Activated CD4-positive, alpha-beta T cell treated with anti-CD3 and anti-CD28 coated beads for 1 hour (primary cell): ENCODE measurements at places on chromosomes 16 and 17.

- no peak for DNase-seq
These were observed 48.8 kb downstream of the PITPNM3 start for GRCh38 chr17:6507535-6507934.

GRCh38 chr16:54245788-54246453 is 40.7 kb downstream of the IRX3 start:
- no peak for DNase-seq

DNA sequence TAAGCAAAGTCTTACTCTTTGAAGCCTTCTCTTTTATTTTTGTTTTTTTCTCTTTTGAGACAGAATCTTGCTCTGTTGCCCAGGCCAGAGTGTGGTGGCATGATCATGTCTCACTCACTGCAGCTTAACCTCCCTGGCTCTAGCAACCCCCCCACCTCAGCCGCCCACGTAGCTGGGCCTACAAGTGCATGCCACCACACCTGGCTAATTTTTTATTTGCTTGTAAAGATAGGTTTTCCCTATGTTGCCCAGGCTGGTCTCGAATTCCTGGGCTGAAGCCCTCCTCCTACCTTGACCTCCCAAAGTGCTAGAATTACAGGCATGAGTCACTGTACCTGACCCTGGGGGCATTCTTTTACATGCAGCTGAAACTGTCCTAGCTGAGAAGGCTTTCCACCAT is 154.7 kb downstream of the PRKCB start:
- DNase-seq: no peak

DNA sequence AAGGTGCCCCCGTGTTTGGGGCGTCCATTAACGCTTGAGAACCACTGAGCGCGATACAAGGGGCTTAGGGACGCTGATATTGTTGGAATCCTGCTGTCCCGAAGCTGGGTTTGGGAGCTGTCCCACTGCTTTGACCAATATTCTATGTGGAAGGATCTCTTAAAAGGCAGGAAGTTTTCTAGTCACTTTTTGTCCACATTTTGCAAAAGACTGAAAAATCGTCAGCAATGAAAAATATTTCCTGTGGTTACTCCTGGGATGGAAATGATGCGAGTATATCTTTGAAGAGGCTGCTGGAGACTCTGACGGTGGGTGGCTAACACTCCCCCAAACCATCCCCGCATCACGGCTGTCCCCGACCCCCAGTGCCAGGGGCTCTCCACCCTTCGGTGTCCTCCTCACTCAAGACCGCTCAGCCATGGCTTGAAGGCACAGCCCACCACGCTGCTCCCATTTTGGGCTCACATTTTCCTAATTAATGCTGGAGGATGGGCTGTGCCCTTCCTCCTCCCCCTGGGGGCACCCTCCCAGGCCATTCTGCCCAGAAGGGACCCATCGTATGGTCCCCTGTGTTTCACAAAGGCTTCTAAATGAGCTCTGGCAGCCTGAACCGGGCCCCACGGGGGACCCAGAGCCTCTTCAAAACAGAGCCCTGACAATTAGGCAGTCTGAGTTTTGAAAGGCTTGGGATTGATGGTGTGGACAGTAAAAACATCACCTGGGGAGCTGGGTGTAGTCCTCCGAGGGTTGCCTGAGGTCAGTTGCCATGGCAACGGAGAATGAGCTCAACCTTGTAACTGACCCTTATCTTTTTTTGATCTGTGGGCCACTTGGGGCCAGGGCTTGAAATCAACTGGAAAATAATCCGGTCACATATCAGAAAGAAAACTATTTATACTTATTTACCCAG is 158.6 kb downstream of the C16orf78 start:
- no peak for DNase-seq

DNA sequence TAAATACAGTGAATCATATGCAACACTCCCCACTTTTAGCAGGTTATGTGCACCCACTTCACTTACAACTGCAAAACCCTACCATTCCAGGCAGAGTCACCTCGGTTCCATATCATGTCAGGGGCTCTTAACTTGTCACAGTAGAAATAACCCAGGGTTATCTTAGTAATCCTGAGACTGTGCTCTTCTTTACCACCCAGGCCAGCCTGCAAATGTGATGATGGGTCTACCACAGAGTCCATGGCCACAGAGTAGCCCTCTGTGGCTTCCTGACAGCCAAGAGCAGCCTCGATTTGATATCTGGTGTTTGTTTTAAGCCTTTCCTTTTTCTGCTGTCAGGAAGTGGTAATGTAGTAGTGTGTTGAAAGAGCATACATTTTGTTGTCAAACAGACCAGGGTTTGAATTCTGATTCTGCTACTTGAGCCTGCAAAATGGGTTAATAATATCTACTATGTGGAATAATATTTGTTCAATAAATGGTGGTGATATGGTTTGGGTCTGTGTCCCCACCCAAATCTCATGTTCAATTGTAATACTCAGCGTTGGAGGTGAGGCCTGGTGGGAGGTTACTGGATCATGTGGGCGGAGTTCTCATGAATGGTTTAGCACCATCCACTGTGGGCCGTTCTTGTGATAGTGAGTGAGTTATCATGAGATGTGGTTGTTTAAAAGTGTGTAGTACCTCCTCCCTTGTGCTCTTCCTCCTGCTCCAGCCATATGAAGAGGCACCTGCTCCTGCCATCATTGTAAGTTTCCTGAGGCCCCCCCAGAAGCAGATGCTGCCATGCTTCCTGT is 416.5 kb downstream of the UTP18 start:
- DNase-seq: no peak

DNA sequence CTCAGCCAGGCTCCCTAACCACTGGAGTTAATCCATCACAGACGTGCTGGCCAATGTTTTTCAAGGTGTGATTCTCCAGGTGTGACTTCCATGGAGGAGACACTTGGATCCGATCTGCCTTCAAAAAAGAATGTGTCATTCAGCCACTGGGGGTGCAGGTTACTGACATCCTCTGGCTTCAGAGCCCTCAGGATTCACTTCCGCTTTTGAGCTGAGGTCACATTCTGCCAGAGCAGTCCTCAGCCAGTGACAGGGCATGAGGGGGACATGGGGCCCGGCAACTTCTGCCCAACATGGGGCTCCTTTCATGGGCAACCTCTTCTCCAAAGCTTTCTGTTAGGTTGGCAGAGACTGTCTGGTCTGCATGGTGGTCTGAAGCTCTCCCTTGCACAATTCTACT is 81.4 kb downstream of the GRIN2A start:
- DNase-seq: no peak

- no peak for DNase-seq
These were observed 5.7 kb downstream of the C16orf86 start for GRCh38 chr16:67672306-67672705.

- peak; percentile 70 for DNase-seq
These were observed 4.3 kb downstream of the VAMP2 start for GRCh38 chr17:8158267-8159031.

- DNase-seq: no peak
These were observed 36.7 kb upstream of the ERCC4 start for GRCh38 chr16:13883276-13883675.

- DNase-seq: no peak
These were observed 34.7 kb downstream of the EPN2 start for GRCh38 chr17:19271780-19272357.

DNA sequence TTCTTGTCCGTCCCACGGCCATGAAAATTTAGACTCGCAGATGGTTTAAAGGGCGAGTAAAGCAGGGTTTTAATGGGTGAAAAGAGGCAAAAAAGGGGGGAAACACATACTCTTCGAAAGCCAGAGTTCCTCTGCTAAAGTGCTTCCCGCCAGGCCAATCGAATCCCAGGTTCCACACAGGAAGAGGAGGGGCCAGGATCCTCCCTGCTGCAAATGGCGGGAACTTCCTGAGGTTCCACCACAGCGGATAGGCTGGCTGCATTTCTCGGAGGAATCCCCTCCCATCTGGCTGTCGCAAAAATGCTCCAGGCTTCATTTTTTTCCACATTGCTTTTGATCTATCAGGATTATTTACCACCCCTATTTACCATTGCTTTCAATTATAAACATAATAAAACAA is 670.1 kb upstream of the CA10 start:
- no peak for DNase-seq

GRCh38 chr17:35214631-35215273 is 20.6 kb upstream of the SLC35G3 start:
- DNase-seq: no peak

DNA sequence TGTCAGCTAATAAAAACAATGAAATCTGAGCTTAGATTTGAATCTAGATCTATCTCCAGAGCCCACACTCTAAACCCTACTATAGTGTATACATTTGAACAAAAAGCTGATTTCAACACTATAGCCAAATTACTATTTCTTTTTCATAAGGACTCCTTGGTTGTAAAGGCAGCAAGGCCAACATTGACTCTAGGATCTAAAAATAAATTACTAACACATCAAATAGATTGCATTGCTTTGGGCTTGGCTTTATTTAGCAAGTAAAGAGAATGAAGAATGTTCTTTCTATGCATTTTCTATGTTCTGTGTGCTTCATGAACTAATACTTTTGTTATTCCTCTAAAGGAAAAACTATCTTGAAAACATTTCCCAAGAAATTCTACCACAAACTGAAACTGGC is 5.3 kb downstream of the GOSR1 start:
- DNase-seq: no peak

DNA sequence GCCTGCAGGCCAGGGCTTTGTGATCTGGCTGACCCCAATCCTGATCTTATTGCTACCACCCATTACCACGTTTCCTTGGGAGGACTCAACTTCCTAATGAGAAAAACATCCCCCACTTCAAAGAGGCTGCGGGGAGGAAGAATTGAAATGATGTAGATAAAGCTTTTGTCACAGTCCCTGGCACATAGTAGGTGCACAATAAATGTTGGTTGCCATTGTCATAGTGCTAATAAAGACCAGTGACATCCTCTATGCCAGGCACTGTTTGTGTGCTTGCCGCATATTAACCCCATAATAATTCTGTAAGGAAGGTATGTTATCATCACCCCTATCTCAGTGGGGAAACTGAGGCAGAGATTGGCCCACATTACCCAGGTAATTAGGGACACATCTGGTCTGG is 22.4 kb downstream of the WNT3 start:
- no peak for DNase-seq

- DNase-seq: no peak
These were observed 10.2 kb downstream of the RANBP10 start for GRCh38 chr16:67796099-67796718.

- DNase-seq: no peak
These were observed 542 bp downstream of the SLC39A11 start for GRCh38 chr17:73091770-73092522.

- no peak for DNase-seq
These were observed 24.9 kb downstream of the VPS53 start for GRCh38 chr17:689556-690275.

GRCh38 chr16:56844056-56844455 is 21.0 kb upstream of the SLC12A3 start:
- DNase-seq: no peak

DNA sequence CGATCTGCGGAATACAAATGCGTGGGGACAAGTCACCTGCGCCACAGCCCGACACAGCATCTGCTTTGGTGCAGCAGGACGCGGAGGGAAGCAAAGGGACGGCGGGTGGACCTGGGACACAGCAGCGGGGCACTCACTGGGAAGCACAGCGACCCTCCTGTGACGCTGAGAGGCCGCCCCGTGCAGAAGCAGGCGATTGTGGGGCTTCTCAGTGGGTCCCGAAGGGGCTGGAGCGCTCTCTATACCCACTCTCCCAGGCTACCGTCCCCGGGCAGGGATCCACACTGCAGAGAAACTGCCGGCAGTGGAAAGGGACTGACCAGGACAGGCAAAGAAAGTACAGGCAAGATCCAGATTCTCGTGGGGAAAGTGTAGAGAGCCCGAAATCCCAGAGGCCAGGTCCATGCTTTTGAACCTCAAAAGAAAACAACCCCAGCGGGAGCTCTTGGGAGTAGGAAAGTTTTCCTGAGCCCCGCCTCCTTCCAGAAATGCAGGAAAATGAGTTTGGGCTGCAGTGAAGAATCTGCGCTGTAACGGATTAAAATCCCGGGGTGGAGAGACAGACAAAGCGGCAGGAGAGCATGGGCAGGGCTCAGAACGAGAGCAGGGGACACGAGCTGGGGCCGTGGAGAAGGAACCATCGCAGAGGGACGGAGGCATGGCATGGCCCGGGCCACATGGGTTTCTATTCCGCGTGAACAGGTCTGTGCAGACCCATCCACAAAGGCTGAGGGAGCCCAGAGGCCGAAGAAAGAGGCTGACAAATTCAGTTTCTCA is 12.7 kb downstream of the COX4I1 start:
- DNase-seq: no peak

DNA sequence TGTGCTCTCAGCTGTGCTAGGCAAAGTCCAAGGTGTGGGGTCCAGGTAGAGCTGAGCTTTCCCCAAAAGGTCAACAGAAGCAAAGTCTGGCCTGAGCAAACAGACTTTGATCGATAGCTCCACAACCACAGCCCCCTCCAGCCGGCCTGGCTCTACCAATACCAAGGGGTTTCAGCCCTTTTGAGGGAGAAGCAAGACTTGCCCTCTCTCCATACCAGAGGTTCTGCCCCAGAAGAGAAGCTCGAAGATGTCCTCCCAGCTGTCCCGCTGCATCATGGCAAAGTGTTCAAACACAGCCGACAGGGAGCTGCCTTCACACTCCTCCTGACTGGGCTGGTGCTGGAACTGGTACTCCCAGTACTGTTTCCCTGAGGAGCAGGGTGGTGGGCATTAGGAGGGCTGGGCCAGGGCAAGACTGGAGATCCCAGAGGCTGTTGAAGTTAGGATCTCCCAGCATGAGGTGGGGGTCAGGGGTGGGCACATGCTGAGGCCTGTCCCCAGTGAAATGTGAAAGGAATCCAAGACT is 1.7 kb downstream of the VTN start:
- DNase-seq: no peak

DNA sequence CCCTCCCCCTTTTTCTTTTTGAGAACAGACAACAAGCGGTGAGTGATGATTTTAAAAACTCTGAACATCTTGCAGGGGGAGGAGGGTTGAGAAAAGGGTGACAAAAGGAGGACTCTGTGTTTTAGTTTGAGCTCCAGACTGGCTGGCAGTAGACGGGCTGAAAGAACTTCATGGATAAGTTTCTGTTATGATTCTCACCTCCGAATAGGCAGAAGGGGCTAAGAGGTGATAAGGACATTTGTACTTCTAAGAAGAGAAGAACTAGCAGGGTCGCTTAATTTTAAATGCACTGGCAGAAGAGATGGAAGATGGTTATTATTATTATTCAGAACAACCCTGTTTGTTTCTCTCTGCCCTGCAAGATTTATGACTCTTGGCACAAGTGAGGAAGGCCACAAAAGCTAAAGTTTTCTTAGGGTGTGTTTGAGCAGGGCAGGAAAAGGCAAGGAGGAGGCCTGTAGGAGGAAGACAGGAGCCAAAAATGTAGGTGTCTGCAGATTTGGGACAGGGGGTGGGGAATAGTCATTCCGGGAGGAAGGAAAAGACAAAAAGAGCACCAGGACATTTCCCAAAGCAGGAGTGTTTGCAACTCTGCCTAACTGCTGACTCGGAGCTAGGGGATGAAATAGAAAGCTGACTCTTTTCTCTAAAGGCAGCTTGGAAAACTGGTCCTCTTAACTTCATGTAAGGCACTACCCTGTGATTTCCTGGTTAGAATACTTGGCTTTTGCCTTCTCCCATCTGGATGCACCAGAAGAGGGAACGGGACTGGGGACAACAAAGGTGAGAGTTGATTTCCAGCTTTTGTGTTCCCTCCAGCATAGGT is 11.9 kb upstream of the HOXB2 start:
- no peak for DNase-seq

GRCh38 chr17:79370594-79370993 is 240.3 kb downstream of the RBFOX3 start:
- DNase-seq: no peak
